ENCODE measurements at places on chromosomes 6 and 20.

- no peak for DNase-seq
These were observed 42.6 kb upstream of the TMEM170B start for GRCh38 chr6:11494786-11495564.

- DNase-seq, result no peak
These were observed 156.5 kb downstream of the SH3BGRL2 start for GRCh38 chr6:79787626-79788025.

DNA sequence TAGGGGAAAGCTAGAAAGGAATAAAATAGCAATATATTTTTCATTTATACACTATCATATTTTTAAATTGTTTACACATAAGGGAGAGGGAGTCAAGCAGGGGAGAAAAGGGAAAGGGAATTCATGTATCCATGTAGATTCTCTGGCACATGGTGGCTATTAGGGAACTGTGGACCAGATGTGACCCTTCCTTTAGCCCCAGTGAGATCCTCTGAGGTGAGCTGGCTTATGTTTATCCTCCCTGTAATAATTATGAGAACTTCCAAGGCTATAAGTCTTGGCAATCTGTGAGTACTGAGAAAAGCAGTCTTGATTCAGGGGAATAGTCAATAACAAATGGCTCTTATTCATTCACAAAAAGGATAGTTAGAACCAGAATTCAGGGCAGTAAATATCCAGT lies 42.6 kb downstream of the TSBP1 start:
- no peak for DNase-seq

DNA sequence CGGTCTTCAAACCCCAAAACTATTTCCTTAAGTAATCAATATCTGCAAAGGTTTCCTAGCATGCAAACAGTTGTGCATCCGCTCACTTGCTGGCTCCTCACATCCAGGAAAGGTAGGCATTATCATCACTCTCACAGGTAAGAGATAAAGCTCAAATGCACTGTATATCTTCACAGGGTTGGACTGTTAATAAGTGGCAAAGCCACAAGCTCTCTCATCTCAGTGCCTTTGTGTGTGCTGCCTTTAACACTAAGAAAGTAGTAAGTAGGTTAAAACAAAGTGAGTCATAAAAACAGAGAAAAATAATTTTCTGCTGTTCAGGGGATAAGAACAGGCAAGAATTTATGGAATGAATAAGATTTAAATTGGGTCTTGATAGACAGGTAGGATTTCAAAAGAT lies 21.3 kb downstream of the MAN1A1 start:
- DNase-seq, result no peak

GRCh38 chr6:163494279-163494727 lies 79.8 kb downstream of the QKI start:
- DNase-seq, result no peak

DNA sequence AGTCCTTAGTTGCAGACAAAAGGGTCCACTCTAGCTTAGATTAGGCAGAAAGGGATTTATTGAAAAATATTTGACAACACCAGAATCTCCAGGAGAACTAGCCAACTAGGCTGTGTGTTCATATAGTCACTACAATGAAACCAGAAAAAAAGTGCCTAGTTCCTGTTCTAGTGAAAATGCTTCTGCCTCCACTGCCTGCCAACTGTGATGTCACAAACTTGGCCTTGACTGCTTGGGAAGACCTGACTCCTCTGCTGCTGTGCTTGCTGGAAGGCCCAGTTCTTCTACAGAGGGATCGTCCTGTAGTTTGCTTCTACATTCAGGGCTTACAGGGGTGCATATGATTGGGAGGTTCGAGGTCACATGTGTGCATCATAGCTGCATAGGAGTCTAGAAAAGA lies 40.3 kb upstream of the XRN2 start:
- DNase-seq, result no peak

- no peak for DNase-seq
These were observed 313.1 kb downstream of the CLVS2 start for GRCh38 chr6:123309130-123309529.

DNA sequence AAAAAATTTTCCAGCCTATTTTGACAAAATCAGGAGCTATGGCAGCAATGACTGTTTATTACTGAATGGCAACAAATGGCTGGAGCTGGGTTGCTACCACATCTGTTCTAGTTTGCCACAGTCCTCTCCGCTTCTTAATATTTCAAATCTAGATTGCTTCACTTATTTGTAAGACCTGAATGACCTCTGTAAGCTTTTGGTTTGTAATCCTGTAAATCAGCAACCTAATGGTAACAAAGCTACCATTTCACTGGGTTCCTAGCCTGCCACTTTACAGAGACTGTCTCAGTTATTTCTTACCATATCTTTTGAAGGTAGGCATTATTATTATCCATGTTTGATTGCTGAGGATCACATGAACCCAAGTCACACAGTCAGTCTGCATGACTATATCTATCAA lies 15.4 kb downstream of the ZNFX1 start:
- DNase-seq, result no peak

DNA sequence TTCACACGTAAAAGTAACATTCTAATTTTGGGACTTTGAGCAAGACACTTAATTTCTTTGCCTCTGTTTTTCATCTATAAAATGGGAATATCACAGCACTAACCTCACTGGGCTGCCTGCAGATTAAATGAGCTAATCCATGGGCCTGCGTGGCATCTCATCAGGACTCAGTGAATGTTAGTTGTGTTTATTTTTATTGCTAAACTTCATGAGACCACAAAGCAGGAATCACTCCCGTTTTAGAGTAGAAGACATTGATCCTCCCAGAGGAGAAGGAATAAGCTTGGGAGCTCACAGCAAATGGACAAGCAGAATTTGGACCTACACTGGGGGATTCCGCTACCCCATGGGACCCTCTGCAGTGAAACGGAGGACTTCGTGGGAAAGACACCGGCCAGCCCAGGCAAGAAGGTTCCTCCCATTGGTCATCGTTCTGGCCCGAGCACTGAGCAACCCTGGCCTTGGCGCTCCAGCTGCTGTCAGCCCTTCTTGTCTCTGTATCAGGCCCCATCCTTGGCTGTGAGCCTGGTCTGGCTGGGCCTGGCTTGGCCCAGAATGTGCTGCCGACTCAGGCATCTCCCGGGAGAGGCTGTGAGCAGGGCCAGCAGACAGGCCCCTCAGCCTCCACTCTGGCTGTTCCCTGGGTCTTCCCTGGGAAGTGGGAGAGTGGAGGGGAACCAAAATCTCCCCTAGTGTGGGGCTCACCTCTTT lies 79.8 kb downstream of the NFATC2 start:
- peak; percentile 39 for DNase-seq

Measured in nucleus accumbens (tissue), 56 donors.